ENCODE measurements at places on chromosomes 1 and 21. TPM values are rescaled to one million over a fixed set of nuclear protein-coding genes. Genes with fewer than 3 reads are reported as not detected.

Gene BACH1
- 117 TPM for total RNA-seq

- DNase-seq, result no peak
Measured at GRCh38 chr1:30313584-30313983, 409.8 kb downstream of the MATN1 start.

Gene AJAP1
- 0.96 TPM for total RNA-seq

GRCh38 chr1:110426854-110427253 lies 19.4 kb upstream of the LAMTOR5 start:
- no peak for DNase-seq

DNA sequence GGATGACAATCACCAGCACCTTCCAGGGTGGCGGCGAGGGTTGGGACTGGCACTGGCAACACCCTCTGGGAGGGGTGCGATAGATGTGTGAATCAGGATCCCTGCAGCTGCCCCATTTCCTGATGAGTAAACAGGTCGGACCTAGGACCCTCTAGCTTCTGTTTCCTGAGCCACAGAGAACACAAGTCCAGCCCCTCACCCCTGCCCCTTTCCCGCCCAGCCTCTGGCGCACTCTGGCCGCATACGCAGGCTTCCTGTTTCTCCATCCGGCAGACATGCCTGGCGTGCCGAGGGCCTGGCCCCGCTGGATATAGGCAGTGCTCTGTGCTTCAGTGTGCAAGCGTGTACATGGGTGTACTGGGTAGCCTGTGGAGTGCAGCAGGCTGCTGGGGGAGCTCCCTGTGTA lies 4.6 kb downstream of the PEAR1 start:
- peak; percentile 85 for DNase-seq

Gene FCRL3
- total RNA-seq, result 6.0 TPM
